ENCODE measurements at places on chromosomes 12 and 14.
A peak's percentile ranks its signal among the peaks of the same experiment; 100 is the strongest.

DNA sequence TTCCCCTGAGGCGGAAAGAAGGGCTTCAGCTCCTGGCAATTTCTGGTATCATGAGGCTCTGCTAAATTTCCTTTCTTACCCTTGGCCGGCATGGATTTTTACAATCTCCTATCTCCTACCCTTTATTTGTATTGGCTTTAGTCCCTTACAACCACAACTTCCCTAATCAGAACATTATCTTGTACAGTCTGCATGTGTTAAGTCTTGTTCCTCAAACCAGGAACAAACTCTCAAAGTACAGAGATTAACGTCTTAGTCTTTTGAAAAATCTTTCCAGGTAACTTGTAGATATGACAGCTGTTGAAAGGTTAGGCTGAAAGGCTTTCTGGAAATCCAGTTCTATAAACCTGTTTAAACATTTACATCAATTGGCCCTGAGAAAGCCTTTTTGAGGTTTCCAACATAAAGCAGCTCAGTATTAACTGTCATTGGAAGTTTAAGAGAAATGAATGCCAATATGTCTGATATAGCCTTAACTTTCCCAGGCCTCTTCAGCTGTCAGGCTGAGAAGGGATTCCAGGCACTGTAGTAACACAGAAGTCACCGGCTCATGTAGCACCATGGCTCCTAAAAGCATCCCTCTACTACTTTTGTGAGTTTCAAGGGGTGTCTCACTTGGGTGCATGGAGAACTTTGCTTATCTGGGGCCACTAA, 360.5 kb downstream of the FUT8 start:
- DNase-seq: no peak
- H3K36me3 ChIP-seq: no peaks in the 10 kb centered on the region
- no peak overlapping the region for H3K4me3 ChIP-seq
- H3K27me3 ChIP-seq: no peaks in the 10 kb centered on the region

DNA sequence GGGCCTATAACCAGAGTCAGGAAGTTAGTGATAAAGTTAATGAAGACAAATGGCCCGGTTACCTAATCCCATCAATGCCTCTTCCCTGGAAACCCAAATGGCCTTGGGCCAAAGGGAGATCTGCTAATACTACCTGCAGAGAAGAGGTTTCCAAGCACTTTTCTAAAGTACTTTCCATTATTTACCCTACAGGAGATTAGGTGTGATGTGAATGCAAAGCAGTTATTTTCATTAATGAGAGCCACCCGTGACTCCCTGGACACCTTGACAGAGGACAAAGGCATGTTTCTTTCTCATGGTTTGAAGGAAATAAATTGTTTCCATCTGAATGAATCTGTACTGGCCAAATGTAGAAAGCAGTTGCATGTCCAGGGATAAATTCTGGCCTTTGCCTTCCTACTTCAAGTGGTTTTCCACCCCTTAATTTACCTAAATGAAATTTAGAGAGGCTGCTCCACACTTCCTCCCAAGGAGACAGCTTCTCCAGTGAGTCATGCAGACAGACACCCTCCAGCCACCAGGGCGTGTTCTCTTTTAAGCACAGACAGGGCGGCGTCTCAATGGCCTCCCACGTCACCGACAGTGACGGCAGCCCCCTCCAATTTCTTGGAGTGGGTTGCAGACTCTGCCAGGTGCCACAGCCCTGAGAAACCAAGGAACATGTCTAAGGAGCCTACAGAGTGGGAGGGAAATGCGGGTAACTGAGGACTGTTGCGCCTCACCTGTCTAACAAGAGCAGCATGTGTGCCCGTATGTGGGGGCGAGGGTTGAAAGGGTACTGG, 43.9 kb upstream of the GNPNAT1 start:
- peaks cover 51% of the 10 kb centered on the region for H3K4me1 ChIP-seq
- no peaks in the 10 kb centered on the region for H3K27me3 ChIP-seq
- H3K27ac ChIP-seq: peak overlapping the region; percentile 63
- no peak for DNase-seq

DNA sequence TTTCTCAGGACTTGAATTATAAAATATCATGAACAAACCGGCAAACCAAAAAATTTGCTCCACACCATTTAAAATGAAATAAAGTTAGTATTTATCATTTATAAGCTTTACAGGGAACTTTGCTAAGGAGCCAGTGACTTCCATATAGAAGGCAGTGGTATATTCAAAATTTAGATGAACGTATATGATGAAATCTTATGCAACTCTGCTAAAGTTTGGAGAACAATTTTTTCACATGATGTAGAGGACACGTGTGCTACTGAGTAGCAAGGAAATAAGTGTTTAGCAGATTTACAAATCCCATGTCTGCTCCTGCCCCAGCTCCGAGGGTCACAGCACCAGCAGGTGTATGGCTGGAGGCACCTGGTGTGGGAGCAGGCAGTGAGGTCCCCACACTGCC, 70.8 kb upstream of the IFNG-AS1 start:
- no peak overlapping the region for H3K27ac ChIP-seq
- H3K36me3 ChIP-seq: no peaks in the 10 kb centered on the region
- DNase-seq: no peak
- peaks cover 37% of the 10 kb centered on the region for H3K4me1 ChIP-seq
- H3K27me3 ChIP-seq: no peaks in the 10 kb centered on the region
- H3K4me3 ChIP-seq: no peak overlapping the region

GRCh38 chr12:39372929-39373328, 70.0 kb downstream of the KIF21A start:
- H3K27me3 ChIP-seq: no peaks in the 10 kb centered on the region
- H3K36me3 ChIP-seq: no peaks in the 10 kb centered on the region
- H3K4me1 ChIP-seq: peaks cover 45% of the 10 kb centered on the region
- H3K4me3 ChIP-seq: no peak overlapping the region
- no peak for DNase-seq

- no peak for DNase-seq
- no peak overlapping the region for H3K27ac ChIP-seq
- H3K36me3 ChIP-seq: no peaks in the 10 kb centered on the region
- peaks cover 19% of the 10 kb centered on the region for H3K4me1 ChIP-seq
- H3K27me3 ChIP-seq: no peaks in the 10 kb centered on the region
These were observed 365.1 kb downstream of the ATP23 start for GRCh38 chr12:58306266-58307000.

GRCh38 chr12:39622306-39622705, 2.7 kb upstream of the ABCD2 start:
- H3K4me1 ChIP-seq: peaks cover 9% of the 10 kb centered on the region
- H3K36me3 ChIP-seq: no peaks in the 10 kb centered on the region

GRCh38 chr14:75204116-75204515, 27.7 kb upstream of the TMED10 start:
- no peak overlapping the region for H3K4me3 ChIP-seq
- H3K36me3 ChIP-seq: no peaks in the 10 kb centered on the region
- H3K27ac ChIP-seq: no peak overlapping the region
- H3K27me3 ChIP-seq: no peaks in the 10 kb centered on the region

- no peak overlapping the region for H3K4me3 ChIP-seq
- no peak overlapping the region for H3K27ac ChIP-seq
- DNase-seq: peak; percentile 9
- no peaks in the 10 kb centered on the region for H3K27me3 ChIP-seq
These were observed 22.4 kb downstream of the FAM222A start for GRCh38 chr12:109735825-109736551.
